ENCODE measurements at places on chromosomes 16 and 17.

DNA sequence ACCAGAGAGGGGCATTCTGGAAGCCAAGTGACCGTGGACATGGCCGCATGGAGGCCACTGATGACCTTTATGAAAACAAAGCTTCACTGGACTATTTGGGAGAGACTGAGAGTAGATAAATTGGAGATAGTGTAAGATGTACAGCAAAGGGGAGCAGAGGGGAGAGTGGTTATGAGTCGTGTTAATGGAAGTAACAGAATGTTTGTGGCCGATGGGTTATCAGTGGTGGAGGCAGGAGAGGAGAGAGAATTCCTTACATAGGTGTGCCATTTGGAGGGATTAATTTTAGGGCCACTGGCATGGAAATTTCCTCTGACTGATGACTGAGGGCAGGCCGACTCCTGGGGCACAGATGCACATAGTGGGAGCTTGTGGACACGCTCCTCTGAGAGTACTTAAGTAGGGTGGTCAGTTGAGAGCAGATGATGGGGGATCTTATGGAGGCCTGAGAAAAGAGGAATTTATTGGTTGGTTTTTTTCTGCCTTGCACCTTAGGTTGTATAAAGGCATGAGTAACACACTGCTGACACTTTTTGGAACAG, 19.2 kb downstream of the PRPSAP2 start:
- DNase-seq, result no peak

- no peak for DNase-seq
Measured at GRCh38 chr17:80270836-80271235, 10.2 kb downstream of the RNF213 start.

GRCh38 chr17:64938925-64939474, 19.7 kb upstream of the LRRC37A3 start:
- no peak for DNase-seq

DNA sequence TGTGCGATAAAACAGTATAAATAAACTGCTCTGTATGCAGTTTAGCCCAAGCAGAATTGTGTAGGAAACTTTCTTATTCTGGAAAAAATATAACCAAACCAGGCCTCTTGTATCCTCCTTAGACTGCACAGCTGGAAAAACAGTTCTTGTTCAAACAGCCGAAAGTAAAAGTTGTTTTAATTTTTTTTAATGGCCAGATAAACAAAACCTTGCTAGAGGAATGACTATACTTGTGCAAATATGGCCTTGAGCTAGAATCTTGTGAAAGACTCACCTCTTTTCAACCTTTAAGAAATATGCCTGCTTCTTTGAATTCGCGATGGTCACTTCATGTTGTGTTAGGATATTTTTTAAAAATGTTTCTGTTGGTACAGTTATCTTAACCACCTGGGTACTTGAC, 114.5 kb upstream of the MAF start:
- no peak for DNase-seq

GRCh38 chr16:85010446-85010930, 847 bp downstream of the ZDHHC7 start:
- DNase-seq, result no peak

- DNase-seq, result peak; percentile 70
Measured at GRCh38 chr16:391885-392335, 5.1 kb upstream of the NME4 start.

- DNase-seq, result no peak
Measured at GRCh38 chr16:66128371-66128770, 238.1 kb upstream of the CDH5 start.

DNA sequence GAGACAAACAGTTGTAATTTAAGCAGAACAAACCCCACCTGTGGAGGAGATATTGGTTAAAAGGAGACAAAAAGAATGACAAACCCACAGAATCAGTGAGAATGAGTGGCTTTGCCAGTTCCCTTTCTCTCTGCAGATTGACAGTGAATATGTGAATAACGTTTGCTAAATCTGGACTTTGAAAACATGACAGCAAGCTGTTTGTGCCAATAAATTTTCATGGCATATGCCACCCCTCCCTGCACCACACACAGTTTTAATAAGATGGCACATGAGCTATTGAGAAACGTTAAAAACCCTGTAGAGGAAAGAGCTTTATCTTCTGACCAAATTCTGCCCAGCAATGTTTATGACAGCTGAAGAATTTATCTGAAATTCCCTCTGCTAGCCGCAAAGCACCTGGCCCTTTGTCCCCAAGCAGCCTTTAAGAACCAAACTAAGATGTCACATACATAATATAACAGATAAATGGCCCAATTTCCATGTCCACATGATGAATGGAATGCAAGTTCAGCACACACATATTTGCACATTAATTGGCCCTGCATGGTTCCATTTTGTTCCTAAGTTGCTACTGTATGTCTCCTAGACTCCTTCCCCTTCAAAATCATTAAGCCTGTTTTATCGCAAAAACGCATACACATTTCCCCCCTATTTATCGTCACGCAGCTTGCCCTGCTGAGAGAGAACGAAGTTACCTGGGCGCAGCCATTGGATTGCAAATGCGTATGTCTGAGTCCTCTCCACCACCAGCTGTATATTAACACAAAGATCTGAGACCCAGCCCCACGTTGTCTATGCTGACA, 773.5 kb upstream of the EEF2KMT start:
- no peak for DNase-seq

- DNase-seq, result peak; percentile 73
Measured at GRCh38 chr17:40068917-40069750, 6.4 kb downstream of the THRA start.

DNA sequence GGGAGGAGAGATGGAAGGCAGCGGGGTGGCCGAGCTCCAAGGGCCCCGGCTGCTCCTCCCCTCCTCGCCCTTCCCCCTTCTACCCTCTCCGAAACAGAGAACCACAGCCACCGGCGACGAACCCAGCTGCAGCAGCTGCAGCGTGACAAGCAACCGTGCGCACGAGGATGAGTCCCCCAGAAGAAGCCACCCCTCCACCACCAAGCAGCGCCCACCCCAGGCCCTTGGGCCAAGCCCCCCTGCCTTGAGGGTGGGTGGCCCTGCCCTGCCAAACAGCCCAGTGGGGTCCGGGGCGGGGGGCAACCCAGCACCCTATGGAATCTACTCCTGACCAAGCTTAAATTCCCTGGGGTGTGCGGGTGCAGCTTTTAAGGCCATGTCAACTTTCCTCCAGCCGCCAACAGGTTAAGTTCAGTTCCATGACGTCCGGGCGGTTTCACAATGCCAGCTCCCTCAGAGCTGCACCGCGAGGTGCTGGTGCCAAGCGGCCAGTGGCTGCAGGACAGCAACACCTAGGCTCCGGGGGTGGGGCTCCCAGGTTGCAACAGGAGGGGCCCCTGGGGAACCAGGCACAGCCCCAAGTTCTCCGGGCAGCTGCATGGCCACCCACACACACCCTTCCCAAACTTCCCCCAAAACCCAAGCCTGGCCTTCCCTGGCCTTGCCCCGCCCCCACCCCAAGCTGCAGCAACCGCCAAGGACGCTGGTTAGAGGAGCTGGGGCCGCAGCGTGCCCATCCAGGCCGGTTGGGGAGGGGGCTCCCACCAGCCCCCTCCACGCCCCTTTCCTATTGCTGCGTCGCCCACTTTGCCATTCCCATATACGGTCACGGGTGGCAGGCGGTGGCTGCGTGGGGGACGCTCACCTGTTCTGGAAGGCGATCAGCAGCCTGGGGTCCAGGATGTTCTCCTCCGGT, 2.0 kb downstream of the CBX4 start:
- DNase-seq, result no peak

Measured in fibroblast of the conjunctiva (primary cell).